Kidney (tissue), 22 donors: ENCODE measurements at places on chromosomes 6 and 20. TPM values are rescaled to one million over a fixed set of nuclear protein-coding genes. Genes with fewer than 3 reads are reported as not detected.
A peak's percentile ranks its signal among the peaks of the same experiment; 100 is the strongest.

The ID4 gene
- total RNA-seq: 60.4 TPM

The CLVS2 gene
- total RNA-seq: not detected

The MYT1 gene
- total RNA-seq: not detected

GRCh38 chr6:161636882-161637430 lies 363.1 kb upstream of the AGPAT4 start:
- DNase-seq: peak; percentile 60
- H3K27ac ChIP-seq: no peak overlapping the region
- no peaks in the 10 kb centered on the region for H3K4me1 ChIP-seq
- H3K4me3 ChIP-seq: no peak overlapping the region
- no peaks in the 10 kb centered on the region for H3K36me3 ChIP-seq

GRCh38 chr20:22560817-22561216 lies 23.6 kb downstream of the FOXA2 start:
- no peaks in the 10 kb centered on the region for H3K4me1 ChIP-seq
- H3K4me3 ChIP-seq: no peak overlapping the region
- no peak for DNase-seq
- no peaks in the 10 kb centered on the region for H3K36me3 ChIP-seq
- peaks cover 66% of the 10 kb centered on the region for H3K27me3 ChIP-seq

GRCh38 chr20:60870040-60870439 lies 382.0 kb upstream of the CDH4 start:
- H3K36me3 ChIP-seq: no peaks in the 10 kb centered on the region
- H3K4me3 ChIP-seq: no peak overlapping the region
- H3K4me1 ChIP-seq: no peaks in the 10 kb centered on the region
- no peak overlapping the region for H3K27ac ChIP-seq
- H3K27me3 ChIP-seq: peaks cover 3% of the 10 kb centered on the region
